ENCODE measurements at places on chromosomes 2 and 18.
A peak's percentile ranks its signal among the peaks of the same experiment; 100 is the strongest.

GRCh38 chr2:60820416-60821132, 60.8 kb upstream of the REL start:
- no peak for DNase-seq

DNA sequence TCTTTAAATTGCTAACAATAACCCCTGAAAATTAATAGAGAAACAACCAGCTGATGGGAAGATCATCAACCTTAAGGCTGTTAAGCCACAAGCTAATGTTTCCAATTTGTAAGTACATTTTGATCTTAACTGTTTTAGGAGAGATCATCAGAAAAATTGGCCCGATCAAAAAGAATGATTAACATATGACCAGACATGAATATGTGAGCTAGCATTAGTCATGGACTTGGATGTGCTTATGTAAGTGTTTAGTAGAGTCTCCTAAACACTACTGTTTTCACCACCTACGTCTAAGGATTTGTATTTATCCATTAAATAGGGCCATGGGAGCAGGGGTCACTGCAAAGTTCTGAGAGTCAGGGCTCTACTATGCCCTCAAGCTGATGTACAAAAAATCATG, 4.3 kb downstream of the LMAN1 start:
- no peak for DNase-seq

- no peak for DNase-seq
These were observed 235.8 kb upstream of the TNP1 start for GRCh38 chr2:217095511-217096205.

- no peak for DNase-seq
These were observed 17.7 kb downstream of the ST6GAL2 start for GRCh38 chr2:106868275-106868674.

GRCh38 chr2:11129598-11130449, 25.4 kb upstream of the SLC66A3 start:
- peak; percentile 88 for DNase-seq

DNA sequence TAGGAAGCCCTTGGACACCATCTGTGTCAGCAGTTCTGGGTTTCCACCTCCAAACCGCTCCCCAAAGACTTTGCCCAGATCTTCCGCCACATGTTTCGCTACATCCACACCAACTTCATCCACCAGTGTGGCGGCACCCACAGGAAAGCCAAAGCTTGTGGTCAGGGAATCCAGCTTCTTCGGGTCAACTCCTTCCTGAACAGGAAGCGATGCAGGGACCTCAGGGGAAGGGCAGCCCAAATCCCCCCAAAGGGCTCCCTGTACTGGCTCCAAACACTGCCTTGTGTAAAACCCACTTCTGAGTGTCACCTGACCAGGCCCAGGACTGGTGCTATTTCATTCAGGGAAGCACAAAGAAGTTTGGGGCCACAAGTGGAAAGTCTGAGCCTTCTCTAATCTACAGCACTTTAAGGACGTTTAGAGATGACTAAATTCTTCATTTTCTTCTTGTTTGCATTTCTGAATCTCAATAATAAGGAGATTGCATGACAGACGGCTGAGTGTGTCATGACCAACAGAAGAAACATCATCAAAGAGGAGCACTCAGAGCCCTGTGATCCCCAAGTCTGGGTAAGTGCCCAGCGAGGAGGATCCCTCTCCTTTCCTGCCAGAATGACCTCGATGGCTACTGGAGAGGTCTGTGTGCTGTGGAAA, 20.8 kb downstream of the GAREM2 start:
- DNase-seq, result no peak

DNA sequence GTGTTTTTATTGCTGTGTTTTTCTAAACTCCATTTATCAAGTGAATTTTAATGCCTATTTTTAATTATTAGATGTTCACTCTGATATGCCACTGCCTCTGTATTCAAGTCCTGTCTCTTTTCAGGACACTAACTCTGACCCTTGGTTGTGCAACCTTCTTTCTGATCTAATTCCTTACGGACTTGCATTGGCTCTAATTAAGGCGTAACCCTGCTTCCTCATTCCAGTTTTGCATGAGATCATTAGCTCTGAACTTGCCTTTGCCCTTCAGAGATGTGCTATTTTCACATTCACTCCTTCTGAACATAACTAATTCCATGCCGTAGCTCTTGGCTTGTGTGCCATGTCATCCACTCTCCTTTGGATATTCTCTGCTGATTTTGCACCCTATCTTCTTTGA, 162.5 kb upstream of the TMEFF2 start:
- no peak for DNase-seq

GRCh38 chr2:231684314-231685223, 23.8 kb upstream of the PTMA start:
- DNase-seq, result no peak

- no peak for DNase-seq
These were observed 435 bp downstream of the ADCY3 start for GRCh38 chr2:24919506-24920097.

DNA sequence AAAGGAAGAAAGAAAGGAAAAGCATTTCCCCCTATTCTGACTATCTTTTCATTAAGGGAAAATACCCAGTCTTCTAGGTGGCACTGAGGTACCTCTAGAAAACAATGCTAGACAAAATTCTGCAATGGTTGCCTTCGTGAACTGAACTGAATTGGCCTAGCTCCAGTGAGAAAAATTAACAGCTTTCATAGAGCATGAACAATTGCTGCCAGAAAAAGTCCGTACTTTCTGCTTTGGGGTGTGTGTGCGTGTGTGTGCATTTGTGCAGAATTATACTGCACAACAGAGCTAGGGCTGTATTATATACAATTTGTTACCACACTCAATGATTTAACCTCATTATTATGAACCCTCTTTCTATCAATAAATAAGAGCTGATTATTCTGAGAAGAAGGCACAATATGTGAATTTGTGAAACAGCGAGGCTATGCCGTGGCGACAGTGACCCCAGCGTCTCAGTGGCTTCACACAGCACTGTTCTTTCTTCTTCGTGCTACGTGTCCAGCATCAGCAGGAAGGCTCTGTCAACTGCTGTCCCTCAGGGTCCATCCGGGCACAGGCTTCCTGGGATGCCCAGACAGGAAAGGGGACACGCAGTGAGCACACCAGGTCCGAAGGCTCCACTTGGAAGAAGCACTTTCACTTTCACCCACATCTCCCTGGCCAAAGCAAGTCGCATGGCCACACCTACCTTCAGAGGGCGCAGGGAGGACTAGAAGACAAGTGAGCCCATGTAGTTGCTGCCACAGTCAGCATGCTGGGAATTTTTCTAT, 47.5 kb downstream of the PTGR3 start:
- DNase-seq, result peak; percentile 47

Data from CD4-positive, alpha-beta T cell treated with Interleukin-4 for 1 hour (primary cell).